ENCODE measurements at places on chromosomes 13 and 19.

- peak; percentile 90 for DNase-seq
Measured at GRCh38 chr13:25466880-25467279, 95.1 kb downstream of the ATP8A2 start.

- DNase-seq, result no peak
Measured at GRCh38 chr13:52975969-52976368, 52.6 kb upstream of the OLFM4 start.

DNA sequence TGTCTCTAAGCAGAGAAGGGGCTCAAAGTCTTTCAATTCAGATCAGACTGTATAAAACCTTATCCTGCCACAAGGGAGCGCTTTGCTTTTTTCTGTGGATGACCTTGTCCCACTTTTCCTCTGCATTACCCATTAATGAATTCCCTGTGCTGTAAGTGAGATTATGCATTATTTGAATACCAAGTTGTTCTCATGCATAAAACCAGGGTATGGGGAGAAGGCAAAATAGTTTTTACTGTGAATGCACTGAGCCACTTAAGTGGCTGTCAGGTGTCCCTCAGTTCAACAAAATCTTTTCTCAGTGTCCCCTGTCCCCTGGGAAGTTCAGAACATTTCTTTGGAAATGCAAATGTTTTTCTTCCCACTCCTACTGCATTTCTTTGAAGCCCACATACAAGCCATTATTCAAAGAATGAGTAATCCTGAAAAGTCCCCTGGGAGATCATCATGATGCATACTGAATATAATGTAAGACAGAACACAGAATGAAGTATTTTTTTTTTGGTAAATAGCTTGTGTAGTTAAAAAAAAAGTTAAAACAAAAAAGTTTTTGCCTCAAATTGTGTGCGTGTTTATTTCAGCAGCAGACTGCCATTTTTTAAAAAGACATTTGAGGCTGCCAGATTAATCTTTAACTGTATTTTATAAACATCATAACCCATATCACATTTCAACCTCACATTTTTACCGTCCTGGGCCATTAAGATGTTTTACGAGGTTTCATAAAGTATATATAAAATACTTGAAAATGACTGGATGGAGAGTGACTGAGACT lies 506.7 kb upstream of the PCDH9 start:
- no peak for DNase-seq

- no peak for DNase-seq
Measured at GRCh38 chr13:67619351-67619994, 389.3 kb upstream of the PCDH9 start.

DNA sequence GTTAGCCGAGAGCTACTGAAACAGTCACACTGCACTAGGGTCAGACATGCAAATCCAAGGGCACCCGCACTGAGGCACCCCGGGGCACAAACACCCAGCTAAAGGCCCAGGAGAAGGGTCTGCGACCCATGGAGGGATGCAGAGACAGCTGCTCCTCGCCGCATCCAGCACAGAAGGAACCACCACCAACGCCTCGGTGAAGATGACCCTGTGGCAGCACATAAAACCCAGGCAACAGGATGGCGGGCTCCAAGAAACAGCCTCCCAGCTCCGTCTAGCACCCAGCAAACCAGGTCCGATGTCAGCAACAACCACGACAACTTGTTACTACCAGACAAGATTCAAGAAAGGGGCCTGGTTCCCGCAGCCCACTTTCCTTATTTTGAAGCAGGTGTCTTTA lies 82.1 kb downstream of the STK24 start:
- DNase-seq, result no peak

DNA sequence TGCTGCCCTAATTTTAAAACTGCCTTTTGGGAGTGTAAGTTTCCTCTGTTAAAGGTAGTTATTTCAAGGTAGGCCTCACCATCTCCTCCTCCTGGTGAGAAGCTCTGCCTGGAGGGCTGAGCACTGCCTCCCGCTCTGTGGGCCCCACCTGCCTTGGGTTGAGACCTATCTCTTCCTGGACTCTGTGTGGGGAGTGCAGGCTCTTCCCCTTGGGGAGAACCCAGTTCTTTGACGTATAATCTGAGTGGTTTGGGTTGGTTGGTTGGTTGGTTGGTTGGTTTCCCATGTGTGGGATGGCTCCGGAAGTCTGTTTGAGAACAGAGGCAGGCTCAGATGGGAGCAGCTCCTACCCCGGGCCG lies 39.1 kb downstream of the ACTN4 start:
- no peak for DNase-seq

GRCh38 chr13:75319254-75319653 lies 162.7 kb downstream of the TBC1D4 start:
- no peak for DNase-seq

DNA sequence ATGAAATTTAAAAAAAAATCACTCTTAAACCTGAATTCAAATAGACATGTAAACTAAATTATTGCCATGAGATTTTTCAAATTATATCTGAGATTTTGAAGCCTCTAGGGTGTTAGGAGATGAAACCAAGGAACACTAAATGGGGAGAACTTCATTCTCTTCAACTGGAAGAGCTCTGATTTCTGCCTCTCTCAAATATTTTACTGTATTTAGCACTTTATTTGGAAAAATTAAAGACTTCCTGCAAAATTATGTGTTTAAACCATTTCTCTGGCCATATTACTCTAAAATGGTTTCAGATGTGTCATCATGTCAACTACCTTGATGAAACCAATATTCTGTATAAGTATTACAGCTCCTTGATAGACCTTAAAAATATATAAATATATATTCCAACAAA lies 1571.6 kb upstream of the PRR20A start:
- DNase-seq, result no peak

- no peak for DNase-seq
Measured at GRCh38 chr19:9848060-9848459, 12.9 kb downstream of the PIN1 start.

GRCh38 chr19:57757941-57758340 lies 11.3 kb downstream of the ZNF776 start:
- DNase-seq, result no peak

DNA sequence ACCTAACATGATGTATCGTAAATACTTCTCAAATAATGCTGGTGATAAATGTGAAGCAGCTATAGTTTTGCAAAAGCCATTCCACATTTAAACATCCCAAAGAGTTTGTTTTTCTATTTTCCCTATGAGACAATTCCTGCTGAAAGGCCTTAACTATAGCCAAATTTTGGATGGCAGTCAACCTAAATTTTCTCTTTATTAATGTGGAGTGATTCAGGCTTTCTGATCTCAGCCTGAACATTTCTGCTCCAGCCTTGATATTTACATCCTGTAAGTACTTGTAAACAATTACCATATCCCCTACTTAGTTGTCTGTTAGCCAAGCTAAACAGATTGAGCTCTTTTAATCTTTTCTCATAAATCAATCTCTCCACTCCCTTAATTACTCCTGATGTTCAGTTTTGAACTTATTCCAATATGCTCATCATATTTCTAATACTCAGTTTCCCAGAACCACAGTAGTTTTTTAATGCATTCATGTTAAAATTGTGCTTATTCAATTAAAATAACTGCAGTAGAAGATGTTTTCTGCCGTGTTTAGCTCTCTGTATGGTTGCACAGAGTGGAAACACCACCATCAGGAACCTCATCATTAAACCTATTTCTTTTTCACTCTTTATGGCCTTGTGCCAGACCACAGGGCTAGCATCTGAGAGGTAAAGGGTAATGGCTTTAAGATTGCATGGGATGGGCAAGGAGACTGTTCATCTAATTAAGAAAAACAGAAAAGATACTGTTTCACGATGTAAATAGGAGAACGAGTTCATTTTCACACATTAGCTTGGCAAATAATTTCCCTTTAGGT lies 1235.2 kb upstream of the SLC10A2 start:
- DNase-seq, result peak; percentile 55

- no peak for DNase-seq
Measured at GRCh38 chr13:112910016-112910415, 59.0 kb upstream of the MCF2L start.

- DNase-seq, result no peak
Measured at GRCh38 chr19:18477042-18477779, 39.3 kb upstream of the ISYNA1 start.

GRCh38 chr13:109130093-109130835 lies 500.9 kb downstream of the MYO16 start:
- peak; percentile 56 for DNase-seq

GRCh38 chr19:47560999-47561398 lies 11.9 kb downstream of the ZNF541 start:
- no peak for DNase-seq

DNA sequence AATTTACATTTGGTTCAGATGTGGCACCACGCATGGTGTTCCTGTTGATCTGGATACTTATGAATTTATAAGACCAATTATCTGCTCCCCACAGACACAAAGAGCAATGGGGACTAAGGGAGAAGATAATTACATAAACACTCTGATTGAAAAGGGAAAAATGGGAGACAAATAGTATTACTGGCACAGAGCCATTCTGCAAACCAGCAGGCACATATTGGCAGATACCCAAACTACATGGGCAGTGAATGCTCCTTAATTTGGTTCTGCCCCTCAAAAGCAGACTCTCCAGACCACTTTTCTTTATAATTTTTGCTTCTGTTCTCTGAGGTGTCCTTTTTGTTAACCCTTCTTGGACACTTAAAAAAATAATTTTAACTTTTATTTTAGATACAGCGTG lies 1674.2 kb downstream of the PCDH9 start:
- no peak for DNase-seq

GRCh38 chr19:41599175-41599966 lies 23.4 kb downstream of the CEACAM21 start:
- DNase-seq, result no peak

- no peak for DNase-seq
Measured at GRCh38 chr13:22549126-22549525, 631.7 kb upstream of the SGCG start.

- no peak for DNase-seq
Measured at GRCh38 chr19:13029893-13030292, 34.6 kb downstream of the NFIX start.

All from NCI-H524 treated with DMSO at 0.1 percent for 48 hours (cell line).